Activated CD8-positive, alpha-beta memory T cell treated with anti-CD3 and anti-CD28 coated beads for 1 hour (primary cell): ENCODE measurements at places on chromosomes 4 and X.

DNA sequence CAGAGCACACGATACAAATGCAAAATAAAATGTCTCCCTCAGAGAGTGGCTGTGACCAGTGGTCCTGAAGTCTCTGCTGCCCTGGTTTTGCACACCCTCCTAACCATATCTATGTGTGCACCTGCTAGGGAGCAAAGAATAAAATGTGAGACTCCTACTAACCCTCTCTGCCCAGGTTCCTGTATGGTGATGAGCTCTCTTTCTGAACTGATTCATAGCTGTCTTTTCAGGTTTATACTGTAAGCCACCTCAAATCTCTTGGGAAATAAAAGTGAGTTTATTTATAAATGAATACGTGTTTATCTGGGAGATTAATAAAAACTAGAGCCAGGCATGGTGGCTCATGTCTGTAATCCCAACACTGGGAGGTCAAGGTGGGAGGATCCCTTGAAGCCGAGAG lies 126.0 kb upstream of the RBPJ start:
- no peak for DNase-seq

DNA sequence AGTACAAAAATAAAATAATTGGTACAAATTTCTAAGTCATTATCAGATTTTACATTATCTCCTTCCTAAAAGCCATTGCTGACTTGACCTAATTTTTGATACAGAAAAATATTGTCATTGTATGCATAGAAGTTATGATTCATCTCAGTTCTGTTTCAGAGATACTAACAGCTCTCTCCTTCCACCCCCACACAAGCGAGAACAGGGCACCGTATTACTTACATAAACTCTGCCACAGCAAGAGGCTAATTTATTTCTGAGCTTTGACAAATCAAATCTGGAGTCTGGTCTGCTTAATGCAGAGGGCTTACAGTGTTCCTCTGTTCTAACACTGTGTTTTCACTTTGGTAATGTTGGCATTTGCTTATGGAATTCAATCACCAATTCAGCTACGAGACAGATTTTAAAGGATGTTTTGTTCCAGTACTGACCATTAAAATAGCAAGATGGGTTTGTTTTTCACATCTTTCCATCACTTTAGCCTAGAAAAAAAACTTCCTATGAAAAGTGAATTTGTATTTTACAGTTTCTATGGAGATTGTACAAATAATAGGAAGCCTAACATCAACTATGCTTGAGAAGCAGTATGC lies 181.8 kb downstream of the USP46 start:
- no peak for DNase-seq

GRCh38 chrX:861340-861890 lies 230.8 kb downstream of the SHOX start:
- no peak for DNase-seq

GRCh38 chrX:121921258-121921657 lies 873.8 kb downstream of the GLUD2 start:
- DNase-seq = no peak

DNA sequence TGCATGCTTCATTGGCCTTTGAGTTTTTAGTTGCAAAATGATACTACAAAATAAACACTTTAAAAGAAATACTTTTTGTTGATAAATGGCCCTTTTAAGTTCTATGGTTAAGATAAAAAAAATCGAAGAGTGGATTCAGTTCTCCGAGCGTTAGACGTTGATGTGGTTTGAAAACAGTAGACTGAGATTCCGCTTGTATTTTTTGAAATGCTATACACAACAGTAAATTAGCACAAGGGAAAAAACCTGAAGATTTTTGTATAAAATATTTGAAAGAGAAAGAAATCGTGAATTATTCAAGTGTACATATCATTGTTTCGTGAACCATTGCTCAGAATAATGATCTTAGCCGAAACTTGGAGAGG lies 1.4 kb downstream of the BMP2K start:
- no peak for DNase-seq

DNA sequence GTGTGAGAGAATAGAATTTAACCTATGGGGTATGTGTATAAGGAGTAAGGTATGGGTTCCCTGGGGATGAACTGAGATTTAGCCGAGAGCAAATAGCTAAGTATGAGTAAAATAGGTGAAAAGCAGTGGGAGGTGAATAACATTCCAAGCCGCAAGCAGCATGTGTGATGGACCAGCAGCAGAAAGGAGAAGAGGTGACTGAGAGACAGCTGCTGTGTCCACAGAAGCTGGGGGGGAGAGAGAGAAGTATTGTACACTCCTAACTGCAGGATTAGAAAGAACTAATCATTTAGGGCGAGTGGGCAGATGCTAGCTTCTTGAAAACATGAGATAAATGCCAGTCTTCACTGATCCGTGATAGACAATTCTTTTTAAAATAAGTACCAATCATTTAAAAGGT lies 296.0 kb downstream of the KLHL4 start:
- no peak for DNase-seq

- no peak for DNase-seq
These were observed 666.4 kb downstream of the ADGRL3 start for GRCh38 chr4:61866378-61867030.

- DNase-seq = no peak
These were observed 7.8 kb upstream of the UGT2B7 start for GRCh38 chr4:69088473-69088872.

- no peak for DNase-seq
These were observed 608.0 kb downstream of the TLL1 start for GRCh38 chr4:166481055-166481454.

DNA sequence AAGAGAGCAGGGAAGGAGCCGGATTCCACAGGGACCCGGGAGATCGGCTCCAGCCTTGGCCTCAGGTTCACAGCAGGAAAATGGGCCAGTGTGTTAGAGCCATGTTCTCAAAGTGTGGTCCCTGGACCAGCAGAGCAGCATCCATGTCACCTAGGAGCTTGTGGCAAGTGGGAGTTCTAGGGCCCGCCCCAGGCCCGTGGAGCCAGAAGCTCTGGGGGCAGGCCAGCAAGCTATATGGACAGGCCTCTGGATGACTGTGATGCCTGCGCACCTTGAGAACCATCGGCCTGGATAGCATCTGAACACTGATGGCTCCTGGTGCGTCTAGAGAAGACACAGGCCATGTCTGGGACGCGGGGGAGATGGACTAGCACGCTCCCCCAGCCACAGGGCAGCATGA lies 33.7 kb downstream of the SH3TC1 start:
- DNase-seq = no peak

GRCh38 chrX:68571610-68572311 lies 72.9 kb downstream of the YIPF6 start:
- no peak for DNase-seq

DNA sequence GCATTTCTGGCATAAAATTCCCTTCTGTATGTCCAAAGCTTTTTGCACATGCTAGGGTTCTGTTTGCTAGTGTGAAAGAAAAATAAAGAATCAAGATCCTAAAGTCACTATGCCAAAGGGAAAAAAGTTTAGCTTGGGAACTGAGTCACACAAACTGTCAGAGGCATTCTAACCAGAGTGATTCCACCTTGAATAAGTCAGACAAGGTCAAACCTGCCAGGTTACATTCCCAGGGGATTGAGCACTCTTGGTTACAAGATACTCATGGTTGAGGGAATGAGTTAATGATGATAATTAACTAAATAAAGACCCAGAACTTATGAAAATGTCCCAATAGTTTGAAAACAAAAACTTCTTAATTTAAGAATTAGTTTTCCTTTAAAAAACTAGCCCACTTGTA lies 13.7 kb upstream of the UGT2B17 start:
- DNase-seq = no peak

- no peak for DNase-seq
These were observed 181.5 kb downstream of the GC start for GRCh38 chr4:71602289-71602900.

GRCh38 chrX:67613366-67613765 lies 69.5 kb downstream of the AR start:
- DNase-seq = no peak

DNA sequence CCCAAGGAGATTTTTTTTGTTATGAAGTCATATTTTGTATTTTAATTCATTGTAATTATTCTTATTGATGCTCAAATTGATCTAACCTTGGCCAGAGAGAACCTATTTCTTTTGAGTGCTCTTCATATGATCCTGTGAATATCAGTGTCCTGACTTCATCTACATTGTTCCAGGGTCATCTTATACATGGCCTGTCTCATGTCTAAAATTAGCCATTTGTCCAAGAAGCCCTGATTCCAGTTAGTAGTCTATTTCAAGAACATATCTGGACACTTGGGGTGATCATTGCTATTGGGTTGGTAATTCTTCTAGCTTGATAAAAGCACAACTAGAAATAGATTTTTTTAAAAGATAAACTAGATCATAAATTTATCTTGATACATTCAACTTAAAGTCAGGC lies 266.2 kb downstream of the SPRY1 start:
- DNase-seq = no peak

GRCh38 chr4:18961879-18962278 lies 940.3 kb upstream of the LCORL start:
- DNase-seq = no peak

GRCh38 chr4:65943076-65943475 lies 272.8 kb upstream of the EPHA5 start:
- DNase-seq = no peak

DNA sequence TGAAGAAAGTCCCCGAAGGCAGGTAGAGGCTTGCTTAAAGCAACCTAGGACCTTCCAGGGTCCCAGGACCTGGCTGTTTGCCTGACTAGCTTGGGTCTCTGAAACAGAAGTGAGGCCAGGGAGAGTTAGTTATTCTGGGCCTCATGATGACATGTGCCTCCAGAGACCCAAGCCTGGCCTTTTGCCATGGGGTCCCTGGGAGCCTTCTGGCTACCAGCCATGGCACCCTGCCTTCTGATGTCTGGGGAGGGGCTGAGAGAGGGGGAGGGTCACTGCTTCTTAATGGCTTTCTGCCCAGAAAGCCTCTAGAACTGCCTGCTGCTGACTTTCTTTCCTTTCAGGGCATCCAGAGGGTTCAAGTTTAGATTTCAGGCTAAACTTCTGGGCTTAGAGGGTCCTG lies 1.0 kb upstream of the STARD8 start:
- no peak for DNase-seq

- DNase-seq = no peak
These were observed 83.4 kb upstream of the MID1IP1 start for GRCh38 chrX:38717871-38718270.

- DNase-seq = no peak
These were observed 20.3 kb upstream of the HGFAC start for GRCh38 chr4:3421470-3421869.

GRCh38 chrX:26590849-26591248 lies 374.9 kb downstream of the MAGEB5 start:
- no peak for DNase-seq

DNA sequence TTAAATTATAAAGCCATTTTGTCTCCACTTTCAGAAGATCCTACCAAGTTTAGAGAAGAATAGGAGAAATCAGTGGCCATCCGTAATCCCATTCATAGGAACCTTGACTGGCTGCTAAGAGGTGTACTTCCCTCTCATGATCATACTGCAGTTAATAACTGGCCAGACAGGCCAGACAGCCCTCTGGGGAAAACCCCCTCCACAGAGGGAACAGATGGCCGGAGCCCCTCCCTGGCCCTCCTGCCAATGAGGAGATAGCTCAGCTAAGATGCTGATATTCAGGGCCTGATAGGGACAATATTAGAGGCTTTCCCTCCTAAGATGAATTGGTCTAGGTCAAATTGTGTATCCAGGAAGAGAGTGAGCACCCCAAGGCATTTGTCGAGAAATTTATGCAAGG lies 200.0 kb upstream of the MAOA start:
- DNase-seq = no peak

DNA sequence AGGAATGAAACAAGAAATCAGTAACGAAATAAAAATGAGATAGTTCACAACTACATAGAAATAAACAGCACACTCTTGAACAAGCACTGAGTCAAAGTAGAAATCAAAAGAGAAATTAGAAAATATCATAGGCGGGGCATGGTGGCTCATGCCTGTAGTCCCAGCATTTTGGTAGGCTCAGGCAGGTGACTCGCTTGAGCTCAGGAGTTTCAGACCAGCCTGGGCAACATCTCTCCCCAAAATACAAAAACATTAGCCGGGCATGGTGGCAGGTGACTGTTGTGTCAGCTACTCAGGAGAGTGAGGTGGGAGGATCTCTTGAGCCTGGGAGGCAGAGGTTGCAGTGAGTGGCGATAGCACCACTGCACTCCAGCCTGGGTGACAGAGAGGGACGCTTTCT lies 714.4 kb downstream of the GLUD2 start:
- DNase-seq = no peak

DNA sequence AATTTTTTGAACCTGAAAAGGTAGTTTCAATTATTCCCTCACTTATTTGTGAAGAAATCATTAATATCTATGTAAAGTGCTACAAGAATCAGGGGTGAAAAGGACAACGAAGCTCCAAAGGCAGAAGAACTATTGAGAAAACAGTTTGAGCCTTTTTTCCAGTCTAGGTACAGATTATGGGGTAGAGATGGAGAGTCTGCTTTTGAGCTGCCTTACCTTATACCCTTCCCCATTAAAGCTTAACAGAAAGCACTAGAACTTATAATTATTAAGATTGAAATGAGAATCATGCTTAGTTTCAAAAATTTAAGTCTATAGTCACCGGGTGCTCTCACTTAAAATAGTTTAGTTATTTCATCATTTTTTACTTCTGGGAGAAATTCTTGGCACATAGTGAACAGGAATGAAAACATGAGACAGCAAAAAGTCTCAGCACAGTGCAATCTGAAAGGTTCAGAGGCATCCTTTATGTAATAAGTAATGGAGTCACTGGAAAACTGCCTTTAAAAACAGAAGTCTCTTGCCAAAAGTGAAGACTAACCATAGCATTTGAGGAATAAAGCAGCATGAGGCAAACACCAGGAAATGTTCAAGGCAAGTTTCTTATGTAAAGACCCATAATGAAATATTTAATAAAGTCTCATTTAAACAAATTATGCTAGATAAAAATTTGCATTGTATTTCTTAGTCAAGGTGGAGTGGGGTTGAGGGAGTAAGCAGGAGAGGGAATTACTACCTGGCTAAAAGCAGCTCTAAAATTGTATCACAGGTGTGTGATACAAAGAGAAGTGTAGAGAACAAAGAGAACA lies 5.1 kb upstream of the DCLK2 start:
- no peak for DNase-seq

- DNase-seq = no peak
These were observed 2.0 kb upstream of the FATE1 start for GRCh38 chrX:151713849-151714248.

- DNase-seq = no peak
These were observed 493 bp upstream of the UCHL1 start for GRCh38 chr4:41256131-41256739.

DNA sequence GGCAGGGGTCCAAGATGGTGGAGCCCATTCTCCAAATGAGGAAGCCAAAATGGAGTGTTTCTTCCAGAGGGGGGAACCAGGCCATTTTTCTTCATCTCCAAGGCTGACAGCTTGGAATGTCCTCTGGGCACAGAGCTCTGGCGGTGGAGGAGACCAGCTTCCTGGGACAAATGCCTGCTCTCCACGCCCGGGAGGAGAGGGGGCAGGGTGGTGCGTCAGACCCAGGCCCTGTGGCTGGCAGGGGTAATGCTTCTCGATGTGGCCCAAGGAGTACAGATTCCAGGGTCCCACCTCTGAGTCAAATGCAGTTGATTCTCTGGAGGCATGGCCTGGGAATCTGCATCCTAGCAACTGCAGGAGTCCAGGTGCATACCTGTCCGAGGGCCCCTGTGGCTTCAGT lies 44.6 kb upstream of the ADRA2C start:
- no peak for DNase-seq
